ENCODE measurements at places on chromosomes 5 and 9.

DNA sequence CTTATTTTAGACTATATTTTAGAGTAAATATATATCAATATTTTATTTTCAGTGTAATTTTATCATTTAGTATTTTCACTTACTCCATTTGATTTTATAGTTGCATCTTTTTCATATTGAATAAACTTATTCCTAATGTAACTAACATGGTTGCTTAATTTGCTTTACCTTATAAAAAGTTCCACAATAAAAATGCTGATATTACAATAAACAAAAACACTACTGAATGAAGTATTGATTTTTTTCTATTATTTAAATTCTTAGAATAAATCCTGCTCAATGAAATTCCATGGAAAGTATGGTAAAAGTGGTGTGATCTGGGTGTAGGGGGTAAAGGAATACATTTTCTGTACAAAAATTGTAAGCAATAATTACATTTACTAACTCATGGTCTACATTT, 2074.9 kb upstream of the C9orf72 start:
- DNase-seq, result no peak

GRCh38 chr5:133332439-133333024, 279.8 kb downstream of the FSTL4 start:
- DNase-seq, result no peak

DNA sequence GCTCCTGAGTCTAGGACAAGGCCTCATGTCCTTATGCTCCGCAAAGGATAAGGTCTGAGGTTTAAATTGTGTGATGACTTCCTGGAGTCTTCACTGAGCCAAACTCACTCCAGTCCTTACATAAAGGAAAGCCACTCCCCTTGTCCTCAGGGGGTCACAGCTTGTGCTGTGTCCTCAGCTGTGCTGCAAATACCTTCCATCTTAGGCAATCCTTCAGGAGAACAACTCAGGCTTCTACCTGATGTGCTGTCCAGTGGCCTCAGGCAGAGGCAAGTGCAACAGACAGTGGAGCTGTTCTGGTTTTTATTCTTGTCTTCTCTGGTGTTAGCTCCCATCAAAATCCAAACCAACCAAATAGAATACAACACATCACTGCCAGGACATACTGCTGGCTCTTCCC, 151.5 kb downstream of the TAF11L14 start:
- DNase-seq, result no peak

- no peak for DNase-seq
Measured at GRCh38 chr5:89983216-89983615, 426.3 kb downstream of the CETN3 start.

GRCh38 chr9:137632230-137633161, 13.7 kb downstream of the EHMT1 start:
- no peak for DNase-seq

DNA sequence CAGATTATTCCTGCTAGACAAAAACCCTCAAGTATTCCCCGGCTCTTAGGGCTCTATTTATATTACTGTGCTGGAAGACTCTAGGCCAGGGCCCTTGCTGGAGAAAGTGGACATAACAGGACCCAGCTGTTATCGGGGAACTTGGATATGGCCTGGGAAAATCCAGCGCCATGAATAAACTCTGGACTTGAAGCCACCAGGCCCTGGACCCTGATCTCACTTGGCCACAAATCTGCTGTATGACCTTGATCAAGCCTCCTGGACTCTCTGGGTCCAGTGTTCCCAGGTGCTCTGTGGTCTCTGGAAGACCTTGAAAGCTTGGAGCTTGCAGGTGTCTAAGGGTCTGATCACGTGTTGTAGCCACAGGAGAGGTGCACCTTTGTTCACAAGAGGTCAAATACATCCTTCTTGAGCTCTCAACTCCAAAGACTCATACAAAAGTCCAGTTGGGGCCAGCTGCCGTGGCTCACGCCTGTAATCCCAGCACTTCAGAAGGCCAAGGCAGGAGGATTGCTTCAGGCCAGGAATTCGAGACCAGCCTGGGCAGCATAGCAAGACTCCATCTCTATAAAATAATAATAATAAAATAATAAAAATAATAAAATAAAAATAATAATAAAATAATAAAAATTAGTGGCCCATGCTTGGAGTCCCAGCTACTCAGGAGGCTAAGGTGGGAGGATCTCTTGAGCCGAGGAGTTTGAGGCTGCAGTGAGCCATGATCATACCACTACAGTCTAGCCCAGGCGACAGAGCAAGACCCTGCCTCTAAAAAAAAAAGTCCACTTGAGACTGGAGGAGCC, 26.5 kb downstream of the COL27A1 start:
- DNase-seq, result no peak

GRCh38 chr5:175711472-175712312, 53.8 kb downstream of the HRH2 start:
- no peak for DNase-seq

DNA sequence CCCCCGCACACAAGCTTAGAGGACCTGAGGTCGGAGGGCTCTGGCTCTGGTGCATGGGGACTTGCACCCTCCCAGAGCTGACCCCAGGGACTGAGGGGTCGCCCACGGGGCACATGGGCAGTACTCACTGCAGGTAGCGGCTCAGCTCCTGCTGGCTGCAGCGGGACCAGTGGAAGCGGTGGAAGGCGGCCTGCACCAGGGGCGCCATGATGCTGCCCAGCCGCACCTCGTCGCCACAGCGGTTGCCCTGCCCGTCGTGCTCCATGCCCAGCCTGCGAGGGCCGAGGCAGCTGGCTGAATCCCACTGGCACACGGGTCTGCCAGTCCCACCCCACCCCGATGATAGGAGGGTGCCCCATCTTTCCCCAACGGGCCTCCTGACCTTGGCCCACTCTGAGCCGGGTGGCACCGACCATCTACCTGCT, 93.8 kb downstream of the ZNF354C start:
- DNase-seq, result no peak

- no peak for DNase-seq
Measured at GRCh38 chr5:143619040-143619439, 192.9 kb upstream of the HMHB1 start.

DNA sequence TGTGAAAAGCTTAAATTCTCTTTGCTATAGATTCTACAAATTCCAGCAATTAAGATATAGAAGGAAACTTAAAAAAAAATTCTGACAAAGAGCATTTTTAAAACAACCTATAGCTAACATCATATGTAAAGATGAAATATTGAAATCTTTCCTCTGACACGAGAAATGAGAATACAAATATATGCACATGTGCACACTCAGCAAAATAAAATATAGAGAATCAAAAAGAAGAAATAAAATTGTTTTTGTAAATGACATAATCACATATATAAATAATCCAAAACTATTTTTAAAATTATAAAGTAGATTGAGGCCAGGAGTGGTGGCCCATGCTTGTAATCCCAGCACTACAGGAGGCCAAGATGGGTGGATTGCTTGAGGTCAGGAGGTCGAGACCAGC, 265.1 kb downstream of the IRX2 start:
- no peak for DNase-seq

GRCh38 chr5:59038798-59039295, 456.0 kb downstream of the RAB3C start:
- DNase-seq, result no peak

DNA sequence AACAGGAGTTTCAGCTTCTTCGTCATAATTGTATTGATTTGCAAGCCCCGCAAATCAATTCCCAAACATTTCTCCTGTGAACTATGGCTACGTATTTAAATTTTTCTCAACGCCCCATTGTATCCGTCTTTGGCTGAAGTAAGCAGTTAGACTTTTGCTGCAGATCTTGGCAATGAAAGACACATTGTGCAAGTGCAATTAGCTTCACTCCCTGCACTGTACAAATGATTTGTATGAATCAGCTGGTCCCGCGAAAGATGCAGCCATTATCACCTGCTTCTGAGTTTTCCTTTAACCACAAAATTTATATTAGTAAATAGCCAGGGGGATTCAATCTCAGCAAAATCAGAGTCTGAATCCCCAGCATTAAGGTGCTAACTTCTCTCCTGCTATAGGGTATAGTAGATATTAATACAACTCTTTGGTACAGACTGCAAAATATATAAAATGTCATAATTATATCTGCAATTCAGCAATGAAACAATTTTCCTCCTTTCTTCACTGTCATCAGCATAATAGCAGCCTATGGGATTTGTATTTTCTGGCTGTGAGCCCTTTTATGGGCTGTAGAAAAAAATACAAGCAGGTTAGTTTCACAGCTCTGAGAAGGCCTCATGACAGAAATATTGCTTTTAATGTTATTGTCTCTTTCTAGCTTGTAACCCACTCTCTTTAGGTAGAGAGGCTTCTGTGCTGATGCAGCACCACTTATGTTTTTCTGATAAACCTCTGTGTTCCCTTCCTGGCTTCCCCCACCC, 68.4 kb upstream of the SMARCA2 start:
- no peak for DNase-seq

- DNase-seq, result no peak
Measured at GRCh38 chr5:127447827-127448226, 69.6 kb upstream of the PRRC1 start.

- DNase-seq, result no peak
Measured at GRCh38 chr5:158351485-158352125, 492.7 kb upstream of the CLINT1 start.

DNA sequence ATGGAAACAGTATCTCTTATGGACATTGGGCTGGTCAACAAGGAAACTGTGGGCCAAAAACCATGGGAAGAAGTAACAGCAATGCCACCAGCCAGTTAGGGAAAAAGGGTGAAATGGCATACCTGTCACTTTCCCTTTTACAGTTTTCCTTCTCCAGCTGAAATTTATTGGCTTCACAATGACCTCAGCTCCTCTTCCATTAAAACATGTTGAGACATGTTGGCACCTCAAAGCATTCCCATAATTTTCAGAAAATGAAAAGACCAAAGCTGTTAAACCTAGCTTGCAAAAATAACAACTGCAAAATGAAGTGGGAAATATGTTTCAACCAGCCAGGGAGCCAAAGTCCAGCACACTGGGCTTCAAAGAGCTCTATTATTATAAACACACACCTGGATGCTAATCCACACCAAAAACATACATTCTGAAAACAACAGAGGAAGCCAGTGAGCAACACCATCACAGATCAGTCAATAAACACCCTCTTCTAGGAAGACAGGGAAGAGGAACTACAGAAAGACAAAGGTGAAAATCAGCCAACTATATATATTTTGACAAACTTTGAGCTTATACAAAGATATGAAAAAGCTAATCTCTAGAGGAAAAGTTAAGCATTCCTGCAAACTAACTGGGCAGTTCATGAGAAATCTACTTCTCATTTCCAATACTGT, 78.4 kb upstream of the PTGER4 start:
- DNase-seq, result no peak

- no peak for DNase-seq
Measured at GRCh38 chr5:11301171-11301570, 540.1 kb upstream of the DAP start.

GRCh38 chr9:123586275-123586674, 230.3 kb downstream of the CRB2 start:
- DNase-seq, result no peak

- DNase-seq, result no peak
Measured at GRCh38 chr5:156396063-156396829, 69.3 kb downstream of the SGCD start.

- DNase-seq, result no peak
Measured at GRCh38 chr5:147753765-147754164, 28.8 kb downstream of the JAKMIP2 start.

DNA sequence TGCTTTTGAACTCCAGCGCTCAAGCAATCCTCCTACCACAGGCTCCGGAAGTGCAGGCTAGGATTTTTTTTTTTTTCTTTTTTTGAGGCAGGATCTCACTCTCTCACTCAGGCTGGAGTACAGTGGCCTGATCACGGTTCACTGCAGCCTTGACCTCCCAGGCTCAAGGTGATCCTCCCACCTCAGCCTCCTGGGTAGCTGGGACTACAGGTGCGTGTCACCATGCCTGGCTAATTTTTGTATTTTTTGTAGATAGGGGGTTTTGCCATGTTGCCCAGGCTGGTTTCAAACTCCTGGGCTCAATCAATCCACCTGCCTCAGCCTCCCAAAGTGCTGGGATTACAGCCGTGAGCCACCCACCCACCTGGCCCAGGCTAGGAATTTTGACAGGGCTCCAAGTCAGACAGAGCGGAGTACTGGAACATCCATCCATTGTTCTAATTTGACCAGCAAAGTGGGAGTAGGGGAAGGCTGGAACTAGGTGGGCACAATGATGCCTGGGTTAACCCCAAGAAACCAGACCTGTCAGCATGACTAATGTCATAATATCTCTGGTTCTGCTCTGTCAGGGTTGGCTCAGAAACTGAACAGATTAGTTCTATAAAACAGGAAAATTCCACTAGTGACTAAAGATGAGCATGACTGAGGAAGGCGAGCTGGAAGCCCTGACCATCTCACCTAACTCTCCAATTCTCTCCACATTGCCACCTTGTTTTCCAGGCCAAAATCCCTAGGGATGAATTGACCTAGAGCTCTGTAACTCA, 9.2 kb downstream of the ZBTB5 start:
- no peak for DNase-seq

GRCh38 chr9:126146254-126147145, 180.1 kb upstream of the MVB12B start:
- no peak for DNase-seq

DNA sequence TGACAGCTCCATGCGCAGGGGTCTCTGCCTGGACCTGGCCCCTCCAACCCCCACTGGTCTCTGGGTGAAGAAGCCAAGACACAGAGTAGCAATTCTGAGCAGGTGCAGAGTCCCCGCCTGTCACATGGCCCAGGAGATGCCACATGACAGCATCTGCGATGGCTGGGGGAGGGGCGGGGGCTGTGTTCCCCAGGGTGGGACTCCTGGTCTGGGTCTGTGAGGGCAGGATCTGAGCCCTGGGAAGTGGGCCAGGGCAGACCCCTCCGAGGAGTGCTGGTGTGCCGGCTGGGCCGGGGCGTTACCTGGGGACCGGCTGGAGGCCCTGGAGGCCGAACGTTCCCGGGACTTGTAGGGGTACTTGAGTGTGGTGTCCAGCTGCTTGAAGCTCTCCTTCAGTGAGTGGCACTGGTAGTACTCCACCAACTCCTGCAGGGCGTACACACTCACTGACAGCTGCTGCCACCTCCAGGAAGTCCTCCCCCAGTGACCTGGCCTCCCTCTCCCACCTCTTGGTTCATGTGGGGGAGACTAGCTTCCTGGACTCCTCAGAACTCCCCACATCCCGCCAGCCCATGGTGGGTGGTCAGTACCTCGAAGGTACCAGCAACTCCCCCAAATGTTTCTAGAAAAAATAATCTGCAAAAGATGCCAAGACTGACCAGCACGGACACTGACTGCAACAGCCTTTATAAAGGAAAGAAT, 32.1 kb upstream of the SARDH start:
- DNase-seq, result no peak

GRCh38 chr5:62199792-62200716, 106.0 kb upstream of the KIF2A start:
- DNase-seq, result no peak

- DNase-seq, result no peak
Measured at GRCh38 chr9:92392690-92393089, 11.7 kb downstream of the OGN start.

All from DMS 273 treated with DMSO at 0.1 percent for 48 hours (cell line).